ENCODE measurements at places on chromosomes 2 and 18. TPM values are rescaled to one million over a fixed set of nuclear protein-coding genes. Genes with fewer than 3 reads are reported as not detected.

- DNase-seq = no peak
Measured at GRCh38 chr2:137938204-137938603, 26.1 kb upstream of the HNMT start.

Gene ALLC
- polyA plus RNA-seq = not detected

Gene CYP27C1
- 5.8 TPM for polyA plus RNA-seq

DNA sequence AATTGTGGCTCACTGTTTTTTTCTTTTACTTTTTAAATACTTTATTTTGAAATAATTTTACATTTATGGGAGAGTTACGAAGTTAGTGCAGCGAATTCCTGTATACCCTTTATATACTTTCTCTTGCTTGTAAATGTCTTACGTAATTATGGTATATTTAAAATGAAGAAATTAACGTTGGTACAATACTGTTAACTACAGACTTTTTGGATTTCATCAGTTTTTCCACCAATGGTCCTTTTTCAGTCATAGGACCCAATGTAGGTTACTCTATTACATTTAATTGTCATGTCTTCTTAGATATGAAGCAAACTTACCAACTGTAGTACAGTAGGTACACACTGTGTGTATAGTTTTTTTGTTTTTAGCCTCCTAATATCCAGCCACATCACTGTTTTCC is 76.3 kb downstream of the BOLA3 start:
- DNase-seq = no peak

DNA sequence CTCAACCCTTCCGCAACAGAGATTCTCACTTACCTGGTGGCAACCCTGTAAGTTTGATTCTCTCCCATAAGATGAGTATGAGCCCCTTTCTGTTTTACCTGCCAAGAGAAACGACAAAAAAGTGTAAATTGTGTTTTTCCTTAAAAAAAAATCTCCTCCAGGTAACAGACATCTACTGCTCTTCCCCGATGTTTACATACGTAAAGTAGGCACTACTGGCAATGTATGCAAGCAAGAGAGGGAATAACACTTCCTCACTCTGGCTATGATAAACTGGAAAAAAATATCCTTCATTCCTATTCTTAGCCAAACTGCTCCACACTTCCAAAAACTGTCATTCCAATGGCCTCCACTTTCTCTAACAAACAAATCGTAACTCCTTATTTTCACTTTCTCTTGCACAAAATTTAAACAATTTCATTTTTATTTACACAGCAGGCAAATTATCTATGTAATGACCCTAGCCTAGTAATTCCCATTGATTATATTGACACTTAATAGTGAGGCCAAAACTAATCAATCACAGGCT is 184.5 kb downstream of the TCF4 start:
- no peak for DNase-seq

Gene CABYR
- polyA plus RNA-seq = 4.4 TPM

GRCh38 chr18:74492259-74492658 is 3.9 kb upstream of the CNDP2 start:
- DNase-seq = no peak

- no peak for DNase-seq
Measured at GRCh38 chr2:240255811-240256703, 115.6 kb upstream of the OTOS start.

DNA sequence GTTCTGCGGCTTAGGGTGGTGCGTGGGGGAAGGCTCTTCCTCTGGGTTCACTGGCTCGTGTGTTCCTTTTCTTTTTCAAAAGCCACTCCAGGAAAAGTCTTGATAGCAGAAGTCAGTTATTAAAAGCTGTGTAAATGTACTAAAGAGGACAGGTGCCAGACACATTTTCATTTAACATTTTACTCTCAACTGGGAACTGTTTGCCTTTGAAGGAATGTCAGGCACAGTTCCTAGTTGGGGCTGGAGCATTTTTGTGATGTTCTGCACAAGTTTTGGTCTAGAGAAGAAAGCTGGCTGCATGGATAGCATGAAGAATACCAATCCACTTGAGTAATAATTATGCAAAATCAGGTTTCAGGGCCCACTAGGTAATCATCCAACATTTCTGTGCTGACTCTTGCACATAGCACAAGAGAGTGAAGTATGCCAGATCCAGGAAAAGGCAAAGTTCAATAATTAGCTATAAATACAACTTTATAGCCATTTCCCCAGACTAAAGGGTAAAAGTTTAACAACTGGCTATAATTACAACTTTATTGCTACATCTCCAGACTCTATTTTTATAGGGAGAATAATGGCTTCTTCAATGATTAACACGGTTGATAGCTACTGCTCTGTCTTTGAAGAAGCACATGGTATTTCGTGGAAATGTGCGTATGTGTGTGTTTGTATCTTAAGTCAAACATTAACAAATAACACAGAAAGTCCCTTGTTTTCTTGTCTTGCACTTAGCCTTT is 16.2 kb downstream of the SCYGR8 start:
- DNase-seq = peak; percentile 68

DNA sequence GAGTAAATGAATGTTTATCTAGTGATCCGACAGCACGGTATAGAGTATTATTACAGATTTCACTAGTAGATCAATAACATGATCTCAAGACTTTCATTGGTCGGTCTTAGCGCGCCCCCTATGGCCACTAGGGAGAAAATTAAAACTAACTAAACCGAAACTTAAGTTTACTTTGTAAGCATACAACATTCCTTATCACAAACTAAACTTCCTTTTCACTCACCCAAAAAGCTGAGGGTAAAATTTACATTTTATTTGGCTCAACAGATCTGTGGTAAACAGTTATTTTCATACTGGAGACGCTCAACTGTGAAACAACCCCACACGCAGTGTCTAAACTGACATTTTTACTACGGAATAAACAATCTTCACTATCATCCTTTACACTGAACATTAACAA is 215.6 kb upstream of the MAP2 start:
- no peak for DNase-seq

Gene TLX2
- polyA plus RNA-seq = not detected

DNA sequence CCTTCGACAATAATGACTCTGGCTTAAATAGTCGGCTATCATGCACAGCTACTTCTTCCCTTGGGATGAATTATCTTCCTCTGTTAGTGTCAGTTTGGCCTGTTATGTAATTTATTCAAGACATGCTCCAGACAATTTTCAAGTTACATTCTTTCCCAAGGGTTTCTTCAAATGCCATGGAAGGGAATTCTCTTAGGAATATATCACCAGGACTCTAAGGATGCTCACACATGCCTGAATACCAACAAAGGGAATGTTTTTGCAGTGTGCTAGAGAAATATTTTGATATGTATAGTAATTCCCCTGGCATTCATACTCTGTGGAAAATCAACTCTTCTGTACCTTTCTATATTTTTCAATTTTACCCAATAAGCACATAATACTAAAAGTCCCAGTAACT is 286.0 kb upstream of the KYNU start:
- no peak for DNase-seq

GRCh38 chr18:79068341-79068936 is 755 bp upstream of the ATP9B start:
- no peak for DNase-seq

DNA sequence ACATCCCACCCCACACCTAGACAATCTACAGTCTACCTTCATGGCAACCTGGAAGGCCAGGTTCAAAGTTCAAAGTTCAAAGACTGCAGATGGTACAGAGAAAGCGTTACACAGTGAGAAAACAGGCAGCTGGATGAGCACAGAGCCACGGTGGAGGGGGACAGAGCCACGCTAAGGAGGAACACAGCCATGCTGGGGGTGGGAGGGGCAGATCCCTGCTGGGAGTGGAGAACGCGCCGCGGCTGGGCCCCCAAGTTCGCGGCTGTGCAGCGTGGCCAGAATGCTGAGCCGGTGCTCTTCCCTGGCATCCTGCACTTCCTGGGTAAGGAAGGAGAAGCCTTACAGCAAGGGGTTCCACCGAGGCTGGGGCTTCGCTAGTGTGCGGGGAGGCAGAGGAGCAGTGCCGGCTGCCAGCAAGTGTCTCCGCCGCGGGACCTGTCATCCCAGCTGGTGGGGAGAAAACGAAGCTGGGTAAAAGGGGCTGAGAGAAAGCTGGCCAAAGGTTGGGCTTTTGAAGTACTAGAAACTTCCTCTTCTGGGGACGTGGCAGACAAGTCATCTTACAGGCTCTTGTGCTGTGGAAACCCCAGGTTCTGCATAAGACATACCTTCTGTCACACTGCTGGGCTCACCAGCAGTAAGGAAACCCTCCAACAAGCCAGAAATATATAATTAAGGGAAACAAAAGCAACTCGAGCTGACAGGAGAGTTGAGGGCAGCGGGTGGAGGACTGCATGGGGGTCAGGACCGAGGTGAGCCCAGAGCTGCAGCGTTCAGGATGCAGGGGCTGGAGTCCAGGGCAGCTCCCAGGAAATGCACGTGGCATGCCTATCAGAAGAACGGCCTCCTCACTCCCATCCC is 115.5 kb downstream of the HDAC4 start:
- no peak for DNase-seq

GRCh38 chr18:46072959-46073358 is 899 bp upstream of the PSTPIP2 start:
- no peak for DNase-seq

- no peak for DNase-seq
Measured at GRCh38 chr2:141187075-141187439, 943.8 kb downstream of the LRP1B start.

Gene NGEF
- 2.3 TPM for polyA plus RNA-seq

DNA sequence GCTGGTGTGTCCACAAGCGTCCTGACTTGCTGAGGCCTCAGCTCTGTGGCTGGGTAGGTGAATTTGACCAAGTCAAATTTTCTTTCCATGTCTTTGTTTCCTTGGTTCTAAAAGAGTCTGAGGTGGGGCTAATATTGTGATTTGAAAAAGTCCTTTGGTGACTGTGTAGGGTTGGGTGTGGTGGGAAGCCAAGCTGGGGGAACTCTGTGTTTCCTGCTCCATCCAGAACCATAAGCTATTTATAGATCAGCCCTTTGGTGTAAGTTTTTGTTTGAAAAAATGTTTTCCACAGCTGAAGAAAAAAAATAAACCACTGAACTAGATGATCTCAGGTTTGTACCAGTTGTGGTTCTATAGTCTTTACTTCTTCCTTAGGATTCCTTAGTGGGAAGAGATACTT is 462.7 kb downstream of the TGIF1 start:
- no peak for DNase-seq

DNA sequence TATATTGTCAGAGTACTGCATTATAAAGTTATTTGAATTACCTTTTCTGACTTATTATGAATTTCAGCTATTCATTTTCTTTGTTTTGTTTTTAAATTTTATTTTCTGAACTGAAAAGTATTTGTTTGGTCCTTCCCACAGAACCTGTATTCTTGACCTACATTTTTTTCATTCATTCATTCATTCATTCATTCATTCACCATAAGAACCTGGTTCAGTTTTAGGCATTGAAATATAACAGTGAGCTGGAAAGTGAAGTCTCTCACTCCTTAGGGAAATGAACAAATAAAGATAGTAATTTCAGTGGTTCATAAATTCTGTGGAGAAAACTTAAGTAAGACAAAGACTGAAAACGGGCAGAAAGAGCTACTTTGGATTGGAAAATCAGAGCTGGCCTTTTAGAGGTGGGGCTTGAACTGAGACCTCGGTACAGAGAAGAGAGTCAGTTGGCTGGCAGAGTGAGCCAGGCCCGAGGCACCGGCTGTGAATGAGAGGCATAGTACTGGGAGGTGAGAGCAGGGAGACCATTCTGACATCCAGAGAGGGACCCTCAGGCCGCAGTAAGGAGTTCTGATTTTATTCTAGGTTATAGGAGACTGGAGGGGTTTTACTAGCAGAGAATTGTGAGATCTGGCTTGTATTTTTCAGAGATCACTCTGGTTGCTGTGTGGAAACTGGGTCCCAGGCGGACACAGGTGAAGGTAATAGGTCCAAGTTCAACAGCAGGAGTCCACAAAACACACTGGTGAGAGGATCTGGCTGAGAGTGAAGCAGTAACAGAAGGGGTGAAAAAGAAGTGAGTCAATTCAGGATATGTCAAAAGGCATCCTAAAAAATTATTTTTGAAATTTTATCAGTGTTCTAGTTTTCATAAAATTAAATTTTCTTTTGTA is 75.8 kb upstream of the FN1 start:
- DNase-seq = no peak

- no peak for DNase-seq
Measured at GRCh38 chr18:58557008-58557435, 71.9 kb downstream of the ALPK2 start.

Gene KANSL1L
- 55.2 TPM for polyA plus RNA-seq

DNA sequence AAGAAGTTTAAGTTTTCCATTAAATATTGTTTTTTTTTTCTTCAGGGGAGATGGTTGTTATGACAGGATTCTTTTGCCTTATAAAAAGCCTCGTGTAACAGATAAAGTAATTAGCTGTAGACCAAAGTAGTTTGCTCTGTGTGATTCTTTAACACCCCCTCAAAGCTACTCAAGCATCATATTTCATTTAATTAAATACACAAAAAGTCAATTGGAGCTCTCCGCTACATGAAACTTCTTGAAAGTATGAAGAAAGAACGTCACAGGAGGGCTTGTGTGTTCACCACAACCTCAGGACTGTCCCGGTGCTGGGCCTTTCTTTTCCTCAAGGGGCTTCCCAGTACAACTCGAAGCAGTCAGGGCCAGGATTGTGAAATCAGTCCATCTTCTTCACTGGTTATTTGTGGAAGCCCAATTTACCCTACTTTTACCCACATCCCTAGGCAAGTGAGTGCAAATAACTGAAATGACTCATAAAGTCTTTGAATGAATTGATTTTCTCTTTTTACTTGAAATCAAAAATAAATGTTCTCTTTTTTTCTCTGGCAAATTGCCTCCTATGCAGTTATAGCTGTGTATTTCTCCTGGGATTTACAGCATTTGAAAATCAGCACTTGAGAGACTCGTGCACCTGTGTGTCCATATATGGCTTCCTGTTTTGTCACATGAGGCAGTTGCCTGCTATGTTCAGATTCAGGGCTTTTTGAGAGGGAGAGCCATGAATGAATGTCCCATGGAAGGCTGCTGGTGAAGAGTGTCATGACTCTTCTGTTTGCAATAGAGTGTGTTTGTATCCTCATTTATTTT is 48.6 kb downstream of the LINC00305 start:
- no peak for DNase-seq

- DNase-seq = peak; percentile 68
Measured at GRCh38 chr2:119544075-119544938, at the start of gene CFAP221. TSS of gene CFAP221 (plus strand) at chr2:119544449. CDS start at chr2:119546132, 1,683 bp downstream.

- no peak for DNase-seq
Measured at GRCh38 chr2:9103663-9104277, 100.3 kb upstream of the MBOAT2 start.

GRCh38 chr2:10889651-10890215 is 22.0 kb upstream of the KCNF1 start:
- no peak for DNase-seq

Gene LHCGR
- polyA plus RNA-seq = 0.22 TPM

- DNase-seq = no peak
Measured at GRCh38 chr2:227515742-227516141, 43.8 kb downstream of the AGFG1 start.

GRCh38 chr18:44502790-44503189 is 177.9 kb upstream of the SETBP1 start:
- no peak for DNase-seq

DNA sequence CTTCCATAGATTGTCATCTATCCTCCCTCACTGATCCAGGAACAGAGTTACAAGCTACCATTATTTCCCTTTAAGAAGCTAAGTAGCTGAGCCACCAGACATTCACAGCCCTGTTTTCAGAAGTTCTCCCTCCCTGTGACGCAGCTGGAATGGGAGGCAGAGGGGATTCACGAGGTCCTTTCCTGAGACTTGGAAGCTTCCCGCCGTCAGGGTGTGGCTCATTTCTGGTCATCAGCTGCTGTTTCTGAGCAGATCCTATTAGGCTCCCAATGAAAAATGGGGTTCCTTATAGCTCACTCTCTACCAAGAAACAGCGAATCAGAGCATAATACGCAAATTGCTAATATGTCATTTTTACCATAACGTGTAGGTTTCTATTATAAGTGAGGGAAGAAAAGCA is 559.3 kb upstream of the ID2 start:
- DNase-seq = no peak
